ENCODE measurements at places on chromosomes 2 and 18.
A peak's percentile ranks its signal among the peaks of the same experiment; 100 is the strongest.

- no peak for DNase-seq
These were observed 239.0 kb downstream of the OSR1 start for GRCh38 chr2:19119326-19120001.

DNA sequence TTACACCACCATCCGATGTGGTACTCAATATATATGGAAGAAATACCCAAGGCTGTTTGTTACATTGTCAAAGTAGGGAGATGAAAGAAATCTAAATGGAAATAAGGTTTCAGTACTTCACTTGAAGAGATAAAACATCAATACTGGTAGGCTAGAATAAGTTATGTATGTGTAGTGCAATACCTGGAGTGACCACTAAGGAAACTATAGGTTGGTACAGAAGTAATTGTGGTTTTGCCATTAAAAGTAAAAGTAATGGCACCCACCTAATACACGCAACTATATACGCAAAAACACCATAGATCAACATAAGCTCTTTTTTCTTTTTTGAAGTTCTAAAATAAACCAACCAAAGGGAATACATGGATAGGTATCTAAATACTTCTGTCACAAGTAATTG is 143.2 kb upstream of the KYNU start:
- no peak for DNase-seq

GRCh38 chr18:79523736-79524180 is 128.0 kb downstream of the NFATC1 start:
- DNase-seq: peak; percentile 76

DNA sequence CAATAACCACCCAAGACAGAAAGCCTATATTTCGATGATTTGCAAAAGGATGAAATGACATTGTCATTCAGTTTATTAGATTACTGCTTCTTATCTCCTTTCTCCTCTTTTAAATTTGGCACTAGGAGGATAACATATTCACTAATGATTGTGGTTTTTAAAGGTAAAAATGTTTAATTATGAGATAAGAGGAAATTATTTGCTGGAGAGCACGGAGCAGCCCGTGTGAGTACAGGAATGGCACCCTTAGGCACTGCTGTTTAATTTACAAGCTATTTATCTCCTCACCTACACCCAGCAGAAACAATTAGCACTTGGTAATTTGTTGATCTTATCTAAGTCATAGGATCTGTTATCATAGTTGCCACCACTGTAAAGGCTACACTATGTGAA is 87.4 kb upstream of the SP3 start:
- DNase-seq: no peak

- no peak for DNase-seq
These were observed 79.9 kb downstream of the MTCL1 start for GRCh38 chr18:8785261-8785660.

DNA sequence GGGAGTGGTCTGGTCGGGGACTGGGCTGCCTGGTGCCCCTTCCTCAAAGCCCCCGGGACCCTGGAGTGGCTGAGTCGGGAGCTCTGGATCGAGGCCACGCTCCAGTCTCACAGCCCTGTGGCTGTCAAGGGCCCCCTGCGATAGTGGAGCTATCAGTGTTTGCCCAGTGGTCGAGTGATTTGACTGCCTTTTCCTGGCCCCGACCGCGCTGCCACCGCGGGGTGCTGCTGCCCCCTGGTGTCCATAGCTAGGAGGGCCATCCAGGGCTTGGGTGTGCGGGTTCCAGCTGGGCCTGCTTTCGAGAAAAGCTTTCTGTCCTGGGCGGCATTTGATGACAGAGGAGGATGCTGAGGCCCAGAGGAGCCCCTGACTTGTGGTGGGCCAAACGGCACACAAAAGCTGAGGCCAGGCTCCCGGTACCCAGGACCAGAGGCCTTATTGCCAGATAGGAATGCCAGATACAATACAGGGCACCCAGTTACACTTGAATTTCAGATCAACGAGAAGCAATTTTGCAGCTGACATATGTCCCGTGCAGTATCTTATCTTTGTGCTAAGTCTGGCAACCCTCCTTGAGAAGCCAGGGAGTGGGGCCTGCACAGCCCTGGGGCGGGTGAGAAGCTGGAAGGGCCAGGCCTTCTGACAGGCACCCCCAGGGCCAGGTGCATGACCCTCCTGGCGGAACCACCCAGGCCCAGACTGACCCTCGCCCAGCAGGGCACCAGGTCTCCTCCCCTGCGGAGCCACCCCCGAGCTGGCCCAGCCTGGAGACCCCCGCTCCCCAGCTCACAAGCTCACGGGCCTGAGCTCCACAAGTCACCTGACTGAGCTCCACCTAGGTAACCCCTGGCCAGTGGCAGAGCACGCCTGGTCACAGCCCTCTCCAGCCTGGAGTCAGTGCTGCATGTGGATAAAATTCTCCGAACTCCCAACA is 13.0 kb downstream of the ODC1 start:
- DNase-seq: peak; percentile 69

GRCh38 chr2:39469807-39470206 is 32.7 kb upstream of the MAP4K3 start:
- no peak for DNase-seq

DNA sequence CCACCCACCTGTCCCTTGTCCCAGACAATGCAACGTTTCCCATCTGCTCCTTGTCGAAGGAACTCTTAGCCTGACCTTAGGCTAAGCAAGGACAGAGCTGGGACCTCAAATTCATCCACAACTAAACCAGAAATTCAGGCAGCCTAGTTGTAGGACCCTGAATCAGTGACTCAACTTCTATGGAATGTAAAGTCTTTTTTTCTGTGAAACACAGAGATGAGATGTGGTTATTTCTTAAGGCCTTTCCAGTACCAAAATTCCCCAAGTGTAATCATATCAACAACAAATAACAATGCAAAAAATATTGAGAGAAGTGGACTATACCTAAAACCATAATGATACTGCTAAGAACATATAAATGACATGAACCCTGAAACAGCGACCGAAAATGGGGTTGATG is 46.7 kb downstream of the EN1 start:
- DNase-seq: no peak

- DNase-seq: no peak
These were observed 36.0 kb upstream of the YPEL5 start for GRCh38 chr2:30110773-30111172.

DNA sequence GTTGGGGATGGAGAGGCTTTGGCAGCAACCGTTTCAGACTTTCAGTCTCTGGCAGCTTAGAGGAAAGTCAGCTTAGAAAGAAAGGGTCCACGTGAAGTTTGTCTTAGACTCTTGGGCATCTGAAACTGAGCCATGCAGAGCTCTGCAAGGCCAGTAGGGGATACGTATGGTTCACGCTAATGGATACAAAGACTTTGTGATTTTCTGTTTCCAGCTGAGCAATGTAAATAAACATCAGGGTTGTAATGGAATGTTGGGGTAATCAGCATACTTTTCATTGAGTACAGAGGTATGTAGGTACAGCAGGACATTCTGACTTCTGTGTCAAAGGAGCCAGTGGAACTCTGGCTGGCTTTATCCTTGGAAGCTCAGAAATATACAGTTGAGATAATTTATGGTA is 31.0 kb downstream of the RALB start:
- no peak for DNase-seq

DNA sequence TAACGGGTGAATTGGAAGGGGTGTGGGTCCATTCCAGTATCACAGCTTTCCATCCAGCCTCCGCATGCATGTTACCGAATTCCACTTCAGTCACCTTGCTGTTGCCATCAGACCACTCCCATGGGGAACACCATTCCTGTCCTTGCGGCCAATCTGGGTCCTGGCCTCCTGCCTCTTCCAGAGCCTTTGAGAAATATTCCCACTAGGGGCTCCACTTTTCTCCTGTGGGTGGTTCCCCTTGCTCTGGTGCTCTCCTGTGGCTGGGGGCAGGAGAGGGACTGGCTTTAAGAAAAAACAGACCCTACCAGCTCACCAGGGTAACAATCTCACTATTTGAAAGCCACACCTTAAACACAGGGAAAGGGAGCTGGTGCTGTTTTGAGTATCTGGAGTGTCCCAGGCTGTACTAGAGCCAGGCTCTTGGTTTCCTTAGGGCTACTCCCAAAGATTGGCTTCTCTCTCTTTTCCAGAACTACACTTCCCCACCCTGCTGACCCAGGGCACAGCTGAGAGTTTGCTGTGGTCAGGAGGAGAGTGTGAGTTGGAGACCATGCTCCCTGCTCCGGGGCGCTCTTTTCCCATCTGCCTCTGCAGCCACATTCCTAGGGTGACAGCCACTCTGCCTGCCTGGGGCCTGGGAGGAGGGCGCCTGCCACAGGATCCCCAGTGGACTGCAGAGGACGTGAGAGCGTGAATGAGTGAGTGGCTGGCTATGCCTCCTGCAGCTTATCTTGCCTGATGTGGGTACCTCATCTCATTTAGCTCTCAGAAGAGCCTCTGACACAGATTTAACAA is 460.8 kb upstream of the HS6ST1 start:
- no peak for DNase-seq

DNA sequence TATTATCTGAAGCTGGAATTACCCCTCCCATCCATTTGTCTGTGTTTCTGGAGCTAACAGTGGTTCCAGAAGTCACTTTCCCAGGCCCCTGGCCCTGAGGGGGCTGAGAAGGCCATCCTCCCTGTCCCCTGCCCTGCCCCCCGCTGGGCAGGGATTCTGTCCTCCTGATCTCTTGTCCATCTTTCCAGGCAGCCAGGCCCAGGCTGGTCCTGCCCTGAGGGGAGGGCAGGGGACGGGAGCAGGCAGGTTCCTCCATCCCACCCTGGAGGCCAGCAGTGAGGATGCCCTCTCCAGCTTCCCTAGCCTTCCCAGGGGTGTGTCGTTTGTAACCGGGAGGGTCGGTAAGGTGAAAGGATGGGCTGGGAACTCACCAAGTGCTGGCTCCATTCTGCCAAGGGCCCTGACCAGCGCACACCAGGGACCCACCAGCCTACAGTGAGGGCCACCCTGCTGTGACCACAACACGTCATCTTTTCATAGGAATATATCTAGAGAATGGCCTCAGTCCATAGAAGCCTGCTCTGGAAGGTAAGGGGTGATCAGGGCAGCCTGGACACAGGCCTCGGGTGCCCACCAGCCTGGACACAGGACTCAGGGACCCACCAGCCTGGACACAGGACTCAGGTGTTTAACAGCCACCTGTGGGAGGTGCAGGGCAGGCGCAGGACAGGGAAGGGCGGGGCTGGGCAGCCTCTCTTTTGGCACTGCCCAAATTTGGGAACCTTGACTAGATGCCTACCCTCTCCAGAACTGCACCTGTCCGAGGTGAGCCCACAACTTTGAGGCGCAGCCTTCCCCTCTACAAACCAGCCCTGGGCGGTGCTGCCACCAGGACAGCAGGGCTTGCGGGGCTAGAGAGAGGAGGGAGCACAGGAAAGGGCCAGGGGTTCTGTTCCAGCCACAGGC is 35.8 kb upstream of the GPC1 start:
- DNase-seq: no peak

DNA sequence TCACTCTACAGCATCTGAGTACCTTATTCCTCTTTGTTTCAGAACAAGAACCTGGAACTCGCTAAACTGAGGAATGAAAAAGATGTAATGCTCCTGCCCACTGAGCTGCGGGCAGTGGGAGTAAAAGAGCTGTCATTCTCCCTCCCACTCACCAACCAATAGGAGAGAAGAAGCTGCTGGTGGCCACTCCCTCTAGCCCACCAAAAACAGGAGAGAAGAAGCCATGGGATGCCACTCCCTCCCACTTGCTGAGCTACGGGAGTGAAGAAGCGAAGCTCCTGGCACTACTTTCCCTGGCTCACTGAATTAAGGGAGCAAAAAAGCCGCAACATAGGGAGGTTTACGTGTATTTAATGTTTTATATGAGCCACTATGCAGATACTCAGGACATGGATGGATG is 53.7 kb downstream of the RIT2 start:
- DNase-seq: no peak

DNA sequence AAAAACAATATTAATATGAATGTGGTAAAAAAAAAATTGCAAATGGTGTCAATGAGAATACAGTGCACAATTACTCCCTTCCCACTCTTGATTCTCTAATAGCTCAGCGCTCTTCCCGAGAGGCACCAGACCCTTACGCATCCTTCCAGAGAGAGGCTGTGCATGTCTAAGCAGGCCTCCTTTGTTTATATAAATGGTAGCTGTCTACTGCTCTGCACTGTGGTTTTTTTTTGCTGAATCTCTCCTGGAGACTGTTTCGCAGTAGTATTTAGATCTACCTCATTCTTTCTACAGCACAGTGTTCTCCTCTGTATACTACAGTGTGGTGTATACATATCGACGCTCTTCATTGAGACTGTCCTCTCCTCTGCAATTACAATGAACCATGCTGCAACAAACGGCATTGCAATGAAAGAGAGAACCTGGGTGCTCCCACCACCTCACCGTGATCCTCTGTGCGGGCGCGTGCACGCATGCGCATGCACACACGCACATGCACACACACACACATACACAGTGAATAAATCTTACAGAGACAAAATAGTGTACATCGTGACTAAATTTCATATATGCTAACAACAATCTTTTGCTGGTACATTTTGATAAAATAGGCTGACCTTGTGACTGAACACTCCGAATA is 19.4 kb downstream of the SEPTIN10 start:
- DNase-seq: no peak

DNA sequence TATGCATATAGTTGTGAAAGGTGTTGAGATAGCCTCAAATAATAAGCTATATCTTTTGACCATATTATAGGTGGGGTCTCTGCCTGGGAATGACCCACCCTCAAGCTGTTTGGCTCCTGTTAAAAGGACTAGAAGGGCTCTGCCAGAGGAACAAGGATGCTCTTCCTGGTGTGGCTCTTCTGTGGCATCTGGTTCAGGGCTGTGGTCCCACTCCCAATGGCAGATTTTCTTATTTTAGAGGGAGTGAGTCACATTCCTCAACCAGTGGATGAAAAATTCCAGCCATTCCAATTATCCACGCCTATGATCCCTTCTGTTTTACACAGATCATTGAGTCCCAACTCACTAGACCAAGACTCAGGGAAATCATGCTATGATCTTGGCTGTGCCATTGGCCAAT is 119.9 kb downstream of the PARD3B start:
- no peak for DNase-seq

DNA sequence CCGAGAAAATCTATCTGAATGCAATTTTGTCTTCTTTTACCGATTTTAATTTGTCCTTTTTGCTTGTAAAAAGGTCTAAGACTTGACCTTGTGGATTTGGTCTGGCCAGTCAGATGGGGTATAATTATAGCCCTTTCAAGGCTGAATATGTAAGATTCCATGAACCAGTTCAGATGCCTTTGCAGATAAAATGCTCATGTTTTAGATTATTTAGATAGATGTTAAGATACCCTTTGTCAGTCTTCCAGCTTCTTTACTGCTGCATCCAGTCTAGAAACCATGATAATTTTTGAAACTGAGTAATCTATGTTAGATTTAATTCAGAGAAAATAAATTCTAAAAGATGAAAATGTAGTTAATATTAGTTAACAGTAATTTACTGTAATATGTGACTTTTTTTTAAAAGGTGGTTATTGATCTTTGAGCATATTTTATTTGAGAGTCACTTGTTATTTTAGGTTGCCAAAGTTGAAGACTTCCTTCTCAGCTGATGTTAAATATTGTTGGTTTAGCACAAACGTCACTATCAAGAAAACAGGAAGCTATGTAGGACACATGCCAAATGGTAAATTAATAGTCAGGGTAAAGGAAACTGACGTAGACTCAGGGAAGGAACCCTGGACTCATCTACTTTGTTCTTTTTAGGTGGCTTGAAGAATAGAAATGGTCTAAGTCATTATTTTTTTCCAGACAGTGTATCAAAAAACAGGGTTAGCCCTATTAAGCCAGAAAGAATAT is 29.8 kb downstream of the BABAM2 start:
- DNase-seq: peak; percentile 40

GRCh38 chr2:240524963-240525718 is 32.6 kb downstream of the ANKMY1 start:
- DNase-seq: no peak
